ENCODE measurements at places on chromosomes 6 and 20. TPM values are rescaled to one million over a fixed set of nuclear protein-coding genes. Genes with fewer than 3 reads are reported as not detected.

CLPSL1 gene
- not detected for total RNA-seq

PSORS1C1 gene
- not detected for total RNA-seq

GABBR1 gene
- 24.0 TPM for total RNA-seq

MDC1 gene
- 93.9 TPM for total RNA-seq

ECHDC1 gene
- total RNA-seq: 60.2 TPM

ZBTB46 gene
- 1.0 TPM for total RNA-seq

TRAPPC3L gene
- not detected for total RNA-seq

FAM135A gene
- 7.7 TPM for total RNA-seq

AKAP7 gene
- total RNA-seq: 3.2 TPM

NRSN1 gene
- not detected for total RNA-seq

KIAA1755 gene
- not detected for total RNA-seq

GPX5 gene
- not detected for total RNA-seq

MOG gene
- total RNA-seq: not detected

PSMB9 gene
- 257 TPM for total RNA-seq

NUS1 gene
- total RNA-seq: 49.7 TPM

XPO5 gene
- total RNA-seq: 143 TPM

SLC26A8 gene
- not detected for total RNA-seq

SLC17A9 gene
- 14.0 TPM for total RNA-seq

GRM1 gene
- not detected for total RNA-seq

GSTA3 gene
- total RNA-seq: not detected

CALHM5 gene
- not detected for total RNA-seq

PAK5 gene
- not detected for total RNA-seq

FNDC1 gene
- total RNA-seq: not detected

PPP1R3D gene
- 6.4 TPM for total RNA-seq

C6orf15 gene
- total RNA-seq: not detected

RFX6 gene
- total RNA-seq: not detected

NRN1 gene
- 4.8 TPM for total RNA-seq

MYH7B gene
- 0.19 TPM for total RNA-seq

FAXC gene
- not detected for total RNA-seq

ADGRF4 gene
- not detected for total RNA-seq

PROKR2 gene
- total RNA-seq: not detected

FOXS1 gene
- not detected for total RNA-seq

TCFL5 gene
- total RNA-seq: 5.8 TPM

All from activated CD4-positive, alpha-beta T cell treated with anti-CD3 and anti-CD28 coated beads, Interleukin-2, amount 10 ng/mL, durations not matched to agents 24 days and 14 days (primary cell).